ENCODE measurements at places on chromosomes 2 and 18.
A peak's percentile ranks its signal among the peaks of the same experiment; 100 is the strongest.

DNA sequence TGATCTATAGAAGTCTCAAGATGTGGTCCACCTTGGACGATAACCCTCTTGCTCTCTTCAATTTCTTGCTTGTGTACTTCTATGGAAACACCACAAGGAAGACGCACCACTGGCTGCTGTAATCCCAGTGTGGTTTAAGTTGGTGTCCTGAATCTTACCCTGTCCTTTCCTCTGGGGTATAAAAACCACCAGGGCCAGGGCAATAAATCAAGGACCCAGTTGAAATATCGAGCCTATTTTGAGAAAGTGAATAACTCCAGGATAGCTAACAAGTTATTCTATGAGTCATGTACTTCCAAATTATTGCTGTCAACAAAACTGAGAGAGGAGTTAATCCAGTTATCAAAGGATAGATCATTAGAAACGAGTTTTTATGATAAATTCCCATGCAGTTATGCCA lies 137.0 kb downstream of the RND3 start:
- no peak for DNase-seq

DNA sequence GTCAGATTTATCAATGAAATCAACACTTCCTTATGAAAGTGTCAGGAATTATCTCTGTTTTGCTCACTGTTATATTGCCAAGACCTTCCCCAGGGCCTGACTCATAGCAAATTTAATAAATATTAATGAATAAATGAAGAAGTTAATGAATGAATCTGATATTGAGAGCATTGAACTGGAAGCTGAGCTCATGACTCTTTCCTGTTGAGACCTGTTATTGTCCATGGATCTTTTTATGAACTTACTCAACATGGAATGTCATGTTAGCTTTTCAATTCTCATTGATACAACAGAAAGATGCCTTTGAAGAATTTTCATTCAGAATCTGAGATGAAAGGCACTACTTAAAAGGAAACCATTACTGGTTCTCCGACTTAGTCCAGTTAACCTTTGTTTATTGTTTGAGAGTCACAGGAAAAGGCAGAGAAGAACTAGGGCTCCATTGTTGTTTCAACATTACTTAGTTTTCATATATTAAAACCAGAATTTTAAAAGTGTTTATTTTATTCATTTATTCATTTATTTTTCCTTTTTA lies 90.4 kb upstream of the UNC80 start:
- DNase-seq = no peak

DNA sequence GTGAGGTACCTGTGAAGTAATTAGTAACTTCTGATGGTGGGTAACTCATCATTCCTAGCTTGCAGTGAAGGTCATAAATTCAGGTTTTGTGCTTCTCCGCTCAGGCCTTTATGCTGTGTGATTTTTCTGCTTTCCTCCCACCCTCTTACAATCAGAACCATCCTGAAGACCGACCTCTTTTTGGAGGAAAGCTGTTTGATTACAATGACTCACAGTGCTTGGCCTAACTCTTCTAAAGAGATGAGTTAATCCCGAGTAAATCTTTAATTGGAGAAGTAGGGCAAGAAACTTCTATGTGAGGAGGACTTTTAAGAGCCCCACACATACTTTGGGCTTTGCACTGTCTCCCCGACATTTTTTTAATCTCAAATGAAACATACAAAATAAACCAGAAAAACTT lies 53.1 kb downstream of the TTC27 start:
- DNase-seq = no peak

DNA sequence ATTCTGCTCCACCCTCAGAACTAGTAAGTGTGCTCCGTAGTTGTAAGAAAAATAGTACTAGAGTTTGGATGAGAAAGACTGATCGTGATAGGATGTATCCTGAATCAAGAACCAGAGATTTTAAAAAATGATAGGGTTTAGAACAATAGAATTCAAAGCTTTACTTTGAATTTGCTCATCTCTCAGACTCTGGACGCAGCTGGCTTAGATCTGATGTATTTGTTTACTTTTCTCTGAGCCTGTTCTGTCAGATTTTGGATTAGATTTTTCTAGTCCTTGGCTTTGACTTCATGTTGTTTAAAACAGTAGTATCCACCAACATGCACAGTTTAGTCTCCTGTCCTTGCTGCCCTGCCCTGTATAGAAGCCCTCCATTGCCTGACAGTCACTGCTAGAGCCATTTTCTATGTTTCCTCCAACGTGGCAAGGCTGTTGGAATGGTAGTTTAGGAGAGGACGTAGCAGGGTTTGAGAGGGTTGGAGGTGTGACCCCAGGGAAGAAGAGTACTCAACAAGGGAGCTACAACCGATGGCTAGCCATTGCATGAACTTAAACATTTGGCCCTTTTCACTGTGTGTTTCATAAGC lies 92.4 kb downstream of the MYO3B start:
- DNase-seq = no peak

GRCh38 chr2:14828223-14828622 lies 195.7 kb downstream of the LRATD1 start:
- DNase-seq = no peak

DNA sequence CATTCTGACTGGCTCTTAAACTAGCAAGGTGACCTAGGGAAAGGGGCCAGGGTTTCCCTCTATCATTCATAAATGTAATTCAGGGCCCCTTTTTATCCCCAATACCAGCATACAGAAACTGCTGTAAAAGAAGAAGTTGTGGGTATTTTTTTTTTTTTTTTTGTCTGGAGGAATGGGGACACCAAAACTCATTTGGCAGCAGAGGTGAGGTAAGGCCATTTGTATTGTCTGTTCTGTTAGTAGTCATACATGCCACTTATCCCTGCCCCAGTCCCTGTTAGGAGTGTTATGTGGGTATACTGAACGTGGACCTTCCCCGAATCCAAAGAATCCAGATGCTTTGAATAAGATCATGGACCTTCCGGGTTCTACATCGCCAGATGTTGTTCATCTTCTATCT lies 1.7 kb downstream of the SEPTIN2 start:
- DNase-seq = peak; percentile 37

DNA sequence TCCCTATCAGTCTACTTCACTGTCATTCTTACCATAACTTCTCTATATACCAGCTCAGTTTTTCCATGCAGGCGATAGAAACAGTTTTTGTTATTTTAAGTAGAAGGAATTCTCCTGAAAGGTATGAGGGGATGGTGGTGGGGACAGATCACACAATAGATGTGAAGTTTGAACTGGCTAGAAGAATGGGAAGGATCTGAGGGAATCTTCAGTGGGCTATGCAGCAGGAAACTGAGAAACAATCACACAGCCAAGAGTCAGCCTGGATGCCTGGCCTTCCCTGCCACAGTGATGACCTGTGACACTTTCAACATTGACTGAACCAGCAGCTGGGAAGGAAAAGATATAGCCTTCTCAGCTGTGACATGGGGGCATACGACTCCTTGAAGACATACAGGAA lies 329.1 kb upstream of the GULP1 start:
- DNase-seq = no peak

DNA sequence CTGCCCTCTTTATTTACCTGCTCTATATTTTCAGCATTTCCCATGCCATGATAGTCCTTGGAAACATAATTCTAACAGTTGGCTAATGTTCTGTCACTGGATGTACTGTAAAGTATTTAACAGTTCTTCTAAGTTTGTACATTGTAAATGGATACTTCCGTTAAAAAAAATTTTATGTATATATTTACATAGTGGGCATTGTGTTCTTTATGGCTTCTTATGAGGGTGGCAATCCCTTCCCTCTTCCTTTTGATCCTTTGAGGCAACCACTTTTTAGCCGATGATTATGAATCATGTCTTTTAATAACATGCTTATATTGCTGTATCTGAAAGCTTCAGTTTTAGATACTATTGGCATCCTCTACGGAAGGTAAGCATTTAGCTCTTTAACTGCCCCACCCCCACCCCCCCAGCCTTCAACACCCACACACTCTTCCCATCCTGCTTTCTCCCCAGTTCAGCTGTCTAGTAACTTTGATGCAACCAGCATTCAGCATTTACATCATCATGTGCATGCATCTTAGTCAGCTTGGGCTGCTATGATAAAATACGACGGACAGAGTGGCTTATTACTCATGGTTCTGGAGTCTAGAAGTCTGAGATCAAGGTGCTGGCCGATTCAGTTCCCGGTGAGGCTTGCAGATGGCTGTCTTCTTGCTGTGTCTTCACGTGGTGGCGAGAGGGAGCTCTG lies 21.0 kb upstream of the EDAR start:
- DNase-seq = no peak

GRCh38 chr2:33437297-33437696 lies 39.2 kb upstream of the RASGRP3 start:
- DNase-seq = no peak

- DNase-seq = no peak
Observed at GRCh38 chr2:100252811-100253698, 69.2 kb downstream of the LONRF2 start.

- no peak for DNase-seq
Observed at GRCh38 chr2:88709181-88709631, 17.7 kb downstream of the RPIA start.

DNA sequence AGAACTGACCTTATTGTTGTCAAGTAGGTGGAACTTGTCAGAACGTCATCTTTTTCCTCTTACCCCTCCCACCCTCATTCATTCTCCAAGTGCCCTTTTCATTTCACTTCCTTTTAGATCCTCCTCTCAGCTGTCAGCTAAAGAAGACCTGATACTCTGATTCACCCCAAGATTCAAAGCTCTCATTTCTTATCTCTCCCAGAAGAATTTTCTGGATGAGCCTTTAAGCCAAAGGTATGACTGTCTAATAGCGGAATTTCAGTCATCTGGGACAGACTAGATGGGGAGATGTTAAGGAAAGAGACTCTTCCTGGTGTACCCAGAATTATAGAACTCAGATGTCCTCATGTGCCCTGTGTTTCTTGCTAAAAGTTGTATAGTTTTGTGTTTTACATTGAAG lies 53.9 kb downstream of the TCF7L1 start:
- no peak for DNase-seq

DNA sequence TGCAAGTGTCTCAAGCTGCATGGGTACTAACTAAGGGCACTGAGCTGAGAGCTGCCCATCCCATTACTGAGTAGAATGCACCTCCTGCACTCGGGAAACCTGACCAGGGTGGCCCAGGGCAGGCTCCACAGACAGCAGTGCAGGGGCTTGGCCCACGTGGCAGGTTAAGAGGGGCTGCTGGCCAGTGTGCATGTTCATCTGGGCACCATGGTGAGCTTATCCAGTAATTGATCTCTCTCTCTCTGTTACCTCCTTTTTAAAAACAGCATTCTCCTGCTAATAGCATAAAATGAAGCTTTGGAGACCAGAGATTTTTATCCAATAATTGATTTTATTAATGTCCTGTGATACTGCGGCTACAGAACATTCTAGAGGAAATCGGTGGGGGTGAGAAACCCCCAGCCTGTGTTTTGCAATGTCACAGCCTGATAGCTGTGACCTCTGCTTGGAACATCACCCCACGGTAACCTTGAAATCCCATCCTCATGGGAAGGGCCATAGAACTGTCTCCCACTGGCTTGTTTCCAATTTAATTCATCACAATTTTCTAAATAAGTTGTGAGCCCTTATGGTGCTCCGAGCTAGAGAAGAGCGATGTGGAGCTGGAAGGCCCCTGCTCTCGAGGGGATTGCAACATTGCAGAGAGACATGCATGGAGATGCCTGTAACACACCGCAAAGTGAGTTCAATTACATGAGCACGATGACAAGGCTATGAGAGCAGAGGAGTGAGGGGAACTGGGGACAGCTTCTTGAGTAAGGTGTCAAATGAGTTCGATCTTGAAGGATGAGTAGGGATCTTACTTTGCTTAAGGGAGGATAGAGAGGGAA lies 143.8 kb downstream of the GALNT14 start:
- no peak for DNase-seq

GRCh38 chr2:184053326-184053725 lies 545.0 kb upstream of the ZNF804A start:
- no peak for DNase-seq

DNA sequence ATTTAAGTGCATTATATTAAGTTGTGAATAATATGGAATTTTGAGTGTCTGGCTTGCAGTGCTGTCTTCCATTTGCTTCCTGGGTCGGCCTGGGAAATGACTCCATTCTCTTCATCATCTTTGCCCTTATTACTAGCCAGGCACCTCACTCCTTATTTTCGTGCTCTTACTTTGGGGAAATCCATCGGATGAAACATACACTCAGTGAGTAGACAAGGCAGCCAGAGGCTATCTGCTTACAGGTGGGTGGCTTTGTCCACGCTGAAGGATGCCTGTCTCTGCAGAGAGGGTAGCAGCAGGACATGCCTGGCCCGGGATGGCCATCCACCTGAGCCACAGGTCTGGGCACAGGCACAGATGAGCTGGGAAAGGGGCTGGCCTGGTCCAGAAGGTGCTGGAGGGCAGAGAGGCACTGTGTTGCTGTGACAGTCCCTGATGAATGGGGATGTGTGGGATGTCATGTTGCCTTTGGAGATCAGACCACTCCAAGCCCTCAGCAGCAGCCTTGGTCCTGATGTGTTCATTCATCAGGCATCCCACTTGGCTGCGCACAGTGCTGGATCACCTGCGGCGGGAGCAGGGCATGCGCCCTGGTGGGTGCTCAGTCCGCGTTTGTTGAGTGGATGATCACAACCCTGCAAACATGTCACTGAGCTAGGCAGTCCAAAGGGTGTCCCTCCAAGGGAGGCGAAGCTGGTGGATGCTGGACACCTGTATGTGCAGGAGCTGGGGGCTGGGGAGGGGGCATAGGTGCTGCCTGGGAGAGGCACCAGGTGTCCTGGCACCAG lies 236.0 kb downstream of the LDLRAD4 start:
- DNase-seq = no peak

DNA sequence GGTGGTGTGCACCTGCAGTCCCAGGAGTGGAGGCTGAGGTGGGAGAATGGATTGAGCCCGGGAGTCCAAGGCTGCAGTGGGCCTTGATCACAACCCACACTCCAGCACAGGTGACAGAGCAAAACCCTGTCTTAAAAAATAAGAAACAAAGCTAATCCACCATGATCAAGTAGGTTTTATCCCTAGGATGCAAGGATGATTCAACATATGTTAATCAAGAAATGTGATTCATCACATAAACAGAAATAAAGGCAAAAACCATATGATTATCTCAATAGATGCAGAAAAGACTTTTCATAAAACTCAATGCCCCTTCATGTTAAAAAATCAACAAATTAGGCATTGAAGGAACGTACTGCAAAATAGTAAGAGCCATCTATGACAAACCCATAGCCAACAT lies 58.1 kb downstream of the CCBE1 start:
- no peak for DNase-seq

DNA sequence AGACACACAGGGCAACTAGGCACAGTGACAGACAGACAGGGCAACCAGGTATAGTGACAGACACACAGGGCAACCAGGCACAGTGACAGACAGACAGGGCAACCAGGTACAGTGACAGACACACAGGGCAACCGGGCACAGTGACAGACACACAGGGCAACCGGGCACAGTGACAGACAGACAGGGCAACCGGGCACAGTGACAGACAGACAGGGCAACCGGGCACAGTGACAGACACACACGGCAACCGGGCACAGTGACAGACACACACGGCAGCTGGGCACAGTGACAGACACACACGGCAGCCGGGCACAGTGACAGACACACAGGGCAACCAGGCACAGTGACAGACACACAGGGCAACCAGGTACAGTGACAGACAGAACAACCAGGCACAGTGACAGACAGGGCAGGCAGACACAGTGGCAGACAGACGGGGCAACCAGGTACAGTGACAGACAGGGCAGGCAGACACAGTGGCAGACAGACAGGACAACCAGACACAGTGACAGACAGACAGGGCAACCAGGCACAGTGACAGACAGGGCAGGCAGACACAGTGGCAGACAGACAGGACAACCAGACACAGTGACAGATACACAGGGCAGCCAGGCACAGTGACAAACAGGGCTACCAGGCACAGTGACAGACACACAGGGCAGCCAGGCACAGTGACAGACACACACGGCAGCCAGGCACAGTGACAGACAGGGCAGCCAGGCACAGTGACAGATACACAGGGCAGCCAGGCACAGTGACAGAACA lies 64.7 kb upstream of the RAB6C start:
- DNase-seq = no peak

Measured in CD14-positive monocyte (primary cell).